Liver (tissue), 10 donors: ENCODE measurements at places on chromosomes 4 and X. TPM values are rescaled to one million over a fixed set of nuclear protein-coding genes. Genes with fewer than 3 reads are reported as not detected.

DNA sequence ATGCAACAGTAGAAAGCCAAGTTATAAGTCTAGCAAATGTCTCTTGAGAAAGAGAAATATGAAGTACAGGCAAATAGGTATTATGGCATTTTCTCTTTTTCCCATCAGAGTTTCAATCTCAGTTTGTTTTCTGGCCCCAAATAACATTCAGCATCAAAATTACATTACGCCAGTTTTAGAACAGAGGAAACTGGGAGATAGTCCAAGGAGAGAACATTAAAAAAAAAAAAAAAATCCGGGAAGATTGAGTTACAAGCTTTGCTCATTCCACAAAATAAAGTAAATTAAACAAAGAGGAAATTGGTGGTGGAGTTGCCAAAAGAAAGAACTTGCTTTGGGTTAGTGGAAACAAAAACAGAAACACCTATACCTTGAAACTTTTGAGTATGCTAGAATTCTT, 50.4 kb upstream of the IL13RA2 start:
- DNase-seq = no peak

Gene EVC
- 4.9 TPM for total RNA-seq

GRCh38 chrX:132749406-132749805, 209.0 kb downstream of the HS6ST2 start:
- DNase-seq = no peak

- peak; percentile 74 for DNase-seq
Measured at GRCh38 chr4:76251441-76252270, at the start of gene FAM47E. Gene FAM47E, plus strand, starts transcription at chr4:76251721. Its CDS starts 26 bp downstream, at chr4:76251747.

Gene F11
- 207 TPM for total RNA-seq

- DNase-seq = no peak
Measured at GRCh38 chr4:82885410-82885809, 5.5 kb downstream of the SEC31A start.

DNA sequence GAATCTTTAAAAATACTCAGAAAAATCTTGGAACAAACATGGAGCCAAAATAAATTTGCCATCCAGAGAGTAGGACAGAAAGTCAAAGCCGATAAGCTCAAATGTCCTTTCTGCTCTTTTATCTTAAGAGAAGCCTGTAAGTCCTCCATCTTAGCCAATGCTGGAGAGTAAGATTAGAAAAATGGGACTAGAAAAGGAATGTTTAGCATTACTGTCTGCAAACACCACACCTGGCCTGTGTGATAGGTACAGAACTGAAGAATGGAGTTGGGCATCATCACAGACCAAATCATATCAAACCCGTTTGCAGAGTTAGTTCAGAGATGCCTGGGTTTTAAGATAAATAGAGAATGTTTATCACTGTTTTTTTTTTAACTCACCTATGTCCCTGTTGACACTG, 10.5 kb upstream of the SLC39A8 start:
- no peak for DNase-seq

GRCh38 chrX:140701480-140701879, 8.1 kb upstream of the LINC00632 start:
- DNase-seq = no peak

Gene TRIM60
- not detected for total RNA-seq

Gene CUL4B
- total RNA-seq = 24.9 TPM

- no peak for DNase-seq
Measured at GRCh38 chr4:151917145-151917734, 156.4 kb upstream of the GATB start.

Gene ANKRD50
- total RNA-seq = 16.7 TPM

- no peak for DNase-seq
Measured at GRCh38 chrX:13474164-13474516, 95.3 kb upstream of the EGFL6 start.

- no peak for DNase-seq
Measured at GRCh38 chr4:75398501-75398900, 115.7 kb downstream of the RCHY1 start.

Gene GPR34
- 4.5 TPM for total RNA-seq

Gene FGF13
- 0.84 TPM for total RNA-seq

- no peak for DNase-seq
Measured at GRCh38 chrX:22486296-22486695, 213.6 kb downstream of the CBLL2 start.

- DNase-seq = no peak
Measured at GRCh38 chr4:123453061-123453680, 56.6 kb downstream of the SPRY1 start.

GRCh38 chrX:145821291-145821897, 3.8 kb downstream of the SLITRK2 start:
- no peak for DNase-seq
